ENCODE measurements at places on chromosomes 1 and 21. TPM values are rescaled to one million over a fixed set of nuclear protein-coding genes. Genes with fewer than 3 reads are reported as not detected.

Gene ANKRD35
- total RNA-seq: 5.0 TPM

Gene UMODL1
- total RNA-seq: not detected

Gene SPATA45
- not detected for total RNA-seq

Gene AK5
- 3.5 TPM for total RNA-seq

Gene S100A7A
- not detected for total RNA-seq

Gene PADI4
- 0.48 TPM for total RNA-seq

Gene AQP10
- not detected for total RNA-seq

- DNase-seq: no peak
Observed at GRCh38 chr1:85343213-85343611, 66.8 kb upstream of the BCL10 start.

DNA sequence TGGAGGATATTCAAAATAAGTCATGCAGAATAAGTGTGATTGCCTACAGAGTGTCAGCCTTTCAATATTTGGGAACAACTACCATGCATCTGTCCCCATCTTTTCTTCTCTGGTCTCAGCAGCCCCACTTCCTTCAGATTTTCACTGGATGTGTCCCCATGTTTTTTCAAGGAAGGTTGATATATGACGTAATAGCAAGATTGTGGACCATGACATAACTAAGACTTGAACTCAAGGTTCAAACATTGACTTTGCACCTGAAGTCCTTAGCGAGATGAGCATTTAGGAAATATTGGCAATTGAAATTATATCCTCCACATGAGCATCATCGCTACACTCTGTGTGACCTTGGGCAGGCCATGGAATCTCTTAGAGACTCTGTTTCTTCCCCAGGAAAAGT is 5.8 kb downstream of the NAV1 start:
- no peak for DNase-seq

DNA sequence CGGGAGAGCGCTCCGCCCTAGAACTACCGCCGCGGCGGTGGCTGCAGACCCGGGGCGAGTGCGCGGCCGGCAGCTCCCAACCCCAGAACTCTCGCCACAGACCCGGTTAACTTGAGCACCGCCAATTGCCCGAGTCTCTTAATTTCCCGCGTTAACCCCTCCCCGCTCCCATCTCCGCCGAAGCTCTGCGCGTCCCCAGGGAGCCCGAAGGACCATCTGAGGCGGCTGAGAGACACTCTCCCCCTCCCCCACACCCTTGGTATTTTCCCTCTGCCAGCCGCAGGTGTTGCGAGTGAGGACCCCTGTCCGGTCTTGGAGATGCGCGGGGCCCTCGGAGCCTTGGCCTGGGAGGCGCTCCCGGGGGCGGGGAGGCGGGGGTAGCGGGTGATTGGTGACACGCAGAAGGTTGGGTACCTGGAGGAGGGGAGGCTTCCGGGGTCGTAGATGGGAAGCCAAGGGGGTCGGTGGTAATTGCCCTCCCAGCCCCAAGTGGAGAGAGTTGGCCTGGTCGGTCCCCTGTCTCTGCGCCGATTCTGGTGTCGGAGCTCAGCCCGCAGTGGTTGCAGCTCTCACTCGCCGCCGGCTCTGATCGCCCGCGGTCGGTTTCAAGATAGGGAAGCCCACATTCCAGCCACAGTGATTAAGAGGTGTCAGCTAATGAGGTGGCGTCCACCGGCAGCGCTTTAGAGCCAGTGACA is 858 bp upstream of the SUSD4 start:
- DNase-seq: no peak

- no peak for DNase-seq
Observed at GRCh38 chr21:45169682-45170081, 95.3 kb downstream of the ADARB1 start.

DNA sequence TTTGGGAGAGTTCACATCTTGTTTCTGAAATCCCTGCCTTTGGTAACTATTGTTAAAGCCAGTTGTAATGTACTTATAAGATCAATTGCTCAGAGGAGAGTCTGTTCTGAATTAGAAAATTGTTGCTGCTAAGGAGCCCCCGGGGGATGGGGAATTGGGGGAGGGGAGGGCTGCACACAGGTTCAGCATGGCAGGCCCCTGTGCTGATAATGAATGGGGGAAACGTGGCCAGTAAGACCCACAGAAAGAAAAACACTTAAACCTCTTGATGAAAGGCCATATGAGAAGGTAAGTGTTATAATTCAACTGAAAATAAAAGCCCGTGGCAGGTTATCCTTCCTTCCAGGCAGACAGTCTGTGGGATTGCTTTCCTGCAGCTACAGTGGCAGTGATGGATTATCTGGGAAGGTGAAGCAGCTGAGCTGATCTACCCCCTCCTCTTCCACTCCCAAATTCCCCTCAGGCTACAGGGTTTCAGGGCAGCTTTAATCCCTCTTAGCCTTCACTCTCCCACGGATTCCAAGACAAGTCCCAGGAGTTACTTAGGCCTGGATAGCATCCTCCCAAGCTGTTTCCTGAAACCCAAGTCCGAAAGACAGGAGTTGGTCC is 398.8 kb downstream of the TBX15 start:
- no peak for DNase-seq

DNA sequence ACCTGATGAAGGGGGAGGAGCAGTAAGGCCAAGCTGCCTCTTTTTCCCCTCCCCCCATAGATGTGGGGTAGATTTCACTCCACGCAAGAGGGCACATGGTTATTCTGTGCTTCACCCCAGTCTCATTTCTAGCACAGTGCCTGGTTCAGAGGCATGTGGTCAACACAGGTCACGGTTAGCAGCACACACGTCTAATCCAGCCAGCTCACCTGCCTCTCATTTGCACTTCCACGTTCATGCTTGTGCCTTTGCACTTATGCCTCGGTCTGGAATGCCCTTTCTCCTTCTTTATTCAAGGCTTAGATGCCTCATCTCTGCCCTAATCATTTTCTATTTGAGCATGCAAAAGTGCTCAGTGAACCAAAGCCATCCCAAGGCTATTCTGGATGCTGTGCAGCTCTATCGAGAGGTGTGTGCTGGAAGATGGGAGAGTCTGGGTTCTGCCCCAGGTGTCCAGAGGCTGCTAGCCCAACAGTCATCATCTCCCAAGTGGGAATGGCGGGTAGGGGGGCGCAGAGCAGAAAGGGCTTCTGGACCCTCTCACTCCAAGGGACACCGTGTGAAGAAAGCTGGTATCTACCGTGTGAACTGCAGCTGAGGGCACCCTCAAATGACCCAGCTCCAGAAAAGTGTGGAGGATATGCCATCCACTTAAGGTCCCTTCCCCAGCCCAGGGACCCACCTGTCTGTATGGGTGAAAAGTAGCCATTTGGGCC is 2.1 kb upstream of the A3GALT2 start:
- no peak for DNase-seq

GRCh38 chr1:231278100-231278790 is 37.2 kb downstream of the GNPAT start:
- no peak for DNase-seq

DNA sequence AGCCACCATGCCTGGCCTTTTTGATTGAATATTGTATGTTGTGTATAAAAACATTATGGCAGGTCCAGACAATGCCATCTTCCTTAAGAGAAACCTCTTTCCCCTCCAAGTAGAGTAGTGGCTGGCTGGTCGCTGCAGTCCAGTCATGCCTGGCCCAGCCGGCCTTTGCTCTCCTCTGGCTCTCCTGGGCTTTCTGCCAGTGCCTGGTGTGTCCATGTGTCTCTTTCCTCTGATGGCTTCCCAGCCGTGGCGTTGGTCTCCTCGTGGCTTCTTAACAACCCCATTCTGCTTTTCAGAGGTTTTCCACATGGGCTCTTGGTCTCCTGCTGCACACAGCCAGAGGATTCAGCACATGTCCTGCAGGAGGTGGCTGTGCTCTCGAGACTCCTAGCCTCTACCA is 58.7 kb downstream of the DIP2A start:
- DNase-seq: no peak

- DNase-seq: no peak
Observed at GRCh38 chr1:147853391-147853790, 49.2 kb upstream of the GJA8 start.

DNA sequence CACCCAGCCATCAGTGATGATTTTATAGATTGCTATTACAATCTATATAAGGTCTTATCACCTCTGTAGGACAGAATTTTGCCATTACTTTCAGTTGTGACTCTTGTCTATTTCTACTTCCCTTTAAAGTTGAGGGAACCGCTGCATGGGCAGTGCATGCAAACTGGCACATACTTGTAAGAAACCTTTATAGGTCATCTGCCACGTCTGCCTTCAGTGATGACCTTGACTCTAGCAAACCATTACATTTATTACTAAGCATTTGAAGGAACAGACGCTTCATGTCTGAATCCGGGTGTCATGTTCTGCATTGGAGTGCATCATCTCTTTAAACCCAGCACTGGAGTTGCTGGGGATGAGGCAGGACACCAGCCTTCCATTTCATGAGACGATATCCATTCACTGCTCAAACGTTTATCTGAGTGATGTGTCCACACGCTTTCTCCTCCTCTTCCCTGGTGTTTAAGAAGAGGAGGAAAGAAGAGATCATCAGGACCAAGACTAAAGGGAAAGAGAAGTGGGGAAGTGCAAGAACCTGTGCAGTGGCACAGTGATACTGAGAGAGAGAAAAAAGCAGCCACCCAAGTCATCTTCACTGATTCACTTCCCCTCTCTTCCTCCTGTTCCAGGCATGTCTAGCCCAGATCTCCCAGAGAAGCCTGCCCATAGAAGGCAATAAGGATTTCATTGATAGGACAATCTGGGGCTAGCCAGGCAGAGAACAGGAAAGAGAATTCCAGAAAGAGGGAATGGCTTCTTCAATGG is 14.1 kb downstream of the CCSAP start:
- no peak for DNase-seq

All from posterior vena cava (tissue), 2 donors.